ENCODE measurements at places on chromosomes 6 and 20.

DNA sequence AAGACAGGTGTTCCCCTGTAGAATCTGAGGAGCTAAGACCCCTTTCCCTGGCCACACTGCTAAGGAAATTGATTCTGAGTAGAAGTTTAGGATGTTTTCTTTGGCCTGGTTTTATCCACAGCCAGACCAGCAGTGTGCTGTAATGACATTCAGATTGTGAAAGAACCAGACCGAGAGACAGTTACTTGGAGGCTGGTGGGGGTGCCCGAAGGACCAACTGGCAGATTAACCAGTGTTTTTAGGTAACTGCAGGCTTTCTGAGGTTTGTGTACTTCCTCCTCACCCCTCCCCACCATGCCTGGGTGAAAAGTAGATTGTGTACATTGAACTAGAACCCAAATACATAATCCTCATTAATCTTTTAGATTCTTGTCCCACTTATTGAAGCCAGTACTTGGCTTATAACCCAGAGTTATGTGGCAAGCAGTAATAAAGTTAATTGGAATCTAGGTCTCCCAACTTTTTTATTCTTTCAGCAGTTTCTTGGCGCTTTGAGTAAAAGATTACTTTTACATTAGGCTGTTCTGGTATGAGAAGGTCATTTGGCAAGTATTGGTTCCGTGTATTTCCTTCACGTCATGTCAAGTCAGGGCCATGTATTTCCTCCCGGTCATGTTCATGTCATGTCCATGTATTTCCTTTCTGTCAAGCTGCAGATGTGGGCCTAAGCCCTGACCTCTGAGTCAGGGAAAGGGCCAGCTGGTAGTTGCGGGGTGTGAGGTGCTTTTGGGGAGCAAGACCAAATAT is 93.7 kb downstream of the TCP11 start:
- DNase-seq = no peak

- DNase-seq = no peak
Observed at GRCh38 chr6:83879746-83880145, 20.3 kb downstream of the CYB5R4 start.

DNA sequence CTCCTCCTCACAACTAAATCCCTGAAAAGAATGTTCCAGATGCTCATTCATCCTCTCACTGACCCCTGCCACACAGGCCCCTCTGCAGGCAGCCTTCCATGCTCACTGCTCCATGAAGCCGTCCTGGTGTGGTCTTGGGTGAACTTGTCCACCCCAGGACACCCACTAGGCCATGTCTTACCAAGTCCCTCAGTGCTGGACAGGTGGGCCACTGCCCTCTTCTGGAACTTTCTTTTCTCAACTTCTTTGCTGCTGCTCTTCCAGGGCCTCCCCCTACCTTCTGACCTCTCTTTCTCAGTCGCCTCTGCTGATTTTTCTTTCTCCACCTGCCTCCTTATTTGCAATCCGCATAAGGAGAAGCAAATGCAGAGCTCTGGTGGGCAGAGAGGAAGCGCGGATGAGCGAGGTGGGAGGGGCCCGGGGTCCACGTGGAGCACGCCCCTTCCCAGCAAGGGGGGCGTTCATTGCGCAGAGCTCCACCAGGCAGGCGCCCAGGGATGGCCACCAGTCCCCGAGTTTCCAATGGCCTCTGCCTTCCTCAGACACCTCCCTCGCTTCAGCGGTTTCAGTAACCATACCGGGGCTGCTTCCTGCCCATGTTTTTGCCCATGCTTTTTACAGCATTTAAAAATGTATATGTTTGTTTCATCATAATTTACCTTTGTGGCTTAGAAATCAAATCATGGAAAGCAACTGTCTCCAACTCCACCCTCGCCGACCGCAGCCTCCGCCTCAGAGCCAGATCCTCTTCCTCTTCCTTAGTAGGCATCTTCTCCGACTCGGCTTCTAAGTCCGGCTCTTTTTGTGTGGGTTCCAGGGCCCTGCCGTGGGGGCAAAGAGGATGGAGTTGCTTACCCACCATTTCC is 129.6 kb downstream of the ZDHHC14 start:
- DNase-seq = no peak

DNA sequence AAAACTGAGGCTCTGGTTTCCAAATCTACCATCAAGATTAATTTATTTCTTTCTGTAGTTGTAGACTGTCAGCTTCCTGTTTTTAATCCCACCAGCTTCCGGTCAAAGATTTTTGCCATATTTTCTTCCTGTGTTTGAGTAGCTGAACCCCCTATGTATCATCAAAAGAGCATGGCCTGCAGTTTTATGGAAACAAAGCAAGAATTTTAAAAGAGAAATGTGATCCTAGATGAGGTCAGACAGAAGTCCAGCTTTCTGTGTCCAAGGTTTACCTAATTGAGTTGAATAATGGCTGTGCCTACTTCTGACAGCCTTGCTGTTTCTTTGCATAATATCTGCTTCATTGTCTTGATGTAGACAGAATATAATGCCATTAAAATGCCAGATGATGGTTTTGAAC is 163.7 kb downstream of the CARMIL1 start:
- DNase-seq = no peak

GRCh38 chr6:77092971-77093370 is 370.3 kb downstream of the HTR1B start:
- DNase-seq = no peak

- no peak for DNase-seq
Observed at GRCh38 chr6:127058027-127058426, 60.4 kb upstream of the RSPO3 start.

DNA sequence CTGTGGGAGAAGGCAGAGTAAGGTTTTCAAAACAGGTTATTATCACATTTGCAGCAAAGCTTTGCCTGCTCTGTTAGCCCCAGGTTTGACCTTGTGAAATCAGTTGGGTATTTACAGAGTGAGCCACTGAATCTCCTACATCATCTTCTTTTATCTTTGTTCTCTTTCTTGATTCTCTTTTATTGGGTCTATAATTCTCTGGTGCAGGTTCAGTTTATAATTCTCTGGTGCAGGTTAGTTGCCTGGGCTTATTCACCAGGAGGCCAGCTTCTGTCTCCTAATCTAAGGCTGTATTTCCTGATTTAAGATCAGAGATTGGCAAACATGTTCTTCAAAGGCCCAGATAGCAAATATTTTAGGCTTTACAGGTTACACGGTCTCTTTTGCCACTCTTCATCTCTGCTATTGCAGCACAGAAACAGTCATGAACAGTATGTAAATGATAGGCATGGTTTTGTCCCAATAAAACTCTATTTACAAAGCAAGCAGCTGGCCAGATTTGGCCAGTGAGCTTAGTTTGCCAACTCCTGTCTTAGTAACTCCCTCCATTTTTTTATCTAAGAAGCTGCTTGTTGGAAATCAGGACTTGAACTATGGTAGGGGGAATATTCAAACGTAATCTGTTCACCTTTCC is 205.0 kb upstream of the RIMS1 start:
- DNase-seq = no peak
